ENCODE measurements at places on chromosomes 1 and 21.

DNA sequence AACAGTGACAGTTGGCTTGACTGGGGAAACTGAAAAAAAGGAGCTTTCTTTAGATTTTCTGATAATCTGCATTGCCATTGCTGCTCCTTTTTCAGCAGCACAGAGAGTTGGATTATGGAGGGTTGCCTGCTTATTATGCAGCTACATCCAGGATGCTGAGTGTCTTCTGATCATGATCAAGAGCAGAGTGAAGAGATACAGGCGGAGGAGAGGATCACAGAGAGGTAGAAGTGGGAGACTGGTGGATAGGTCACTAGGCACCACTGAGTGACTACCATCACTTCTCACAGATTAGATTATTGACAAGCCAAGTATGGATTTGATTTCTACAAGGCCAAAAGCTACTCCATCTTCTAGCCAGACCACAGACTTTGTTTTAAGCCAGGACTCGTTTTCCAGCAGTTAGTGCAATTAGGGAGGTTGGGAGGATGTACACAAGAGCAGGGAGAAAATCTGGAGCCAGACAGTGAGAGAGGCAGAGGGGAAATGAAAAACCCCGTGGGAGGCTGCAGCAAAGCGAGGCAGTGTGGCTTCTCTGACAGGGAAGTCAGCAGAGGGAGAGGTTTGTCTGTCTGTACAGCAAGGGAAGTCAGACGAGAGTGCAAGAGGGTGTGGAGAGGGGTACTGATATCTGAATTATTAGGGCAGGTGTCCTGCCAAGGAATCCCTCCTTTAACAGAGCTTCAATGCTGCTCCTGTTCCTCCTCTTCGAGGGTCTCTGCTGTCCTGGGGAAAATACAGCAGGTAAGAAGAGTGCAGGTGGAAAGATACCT is at the start of gene CD1E:
Gene CD1E, plus strand, starts transcription at position 592 of the 773 bp plus-strand sequence. Its CDS starts 95 bp downstream, at position 687.
- DNase-seq: no peak

- no peak for DNase-seq
Measured at GRCh38 chr1:63448731-63449246, 74.2 kb downstream of the ITGB3BP start.

DNA sequence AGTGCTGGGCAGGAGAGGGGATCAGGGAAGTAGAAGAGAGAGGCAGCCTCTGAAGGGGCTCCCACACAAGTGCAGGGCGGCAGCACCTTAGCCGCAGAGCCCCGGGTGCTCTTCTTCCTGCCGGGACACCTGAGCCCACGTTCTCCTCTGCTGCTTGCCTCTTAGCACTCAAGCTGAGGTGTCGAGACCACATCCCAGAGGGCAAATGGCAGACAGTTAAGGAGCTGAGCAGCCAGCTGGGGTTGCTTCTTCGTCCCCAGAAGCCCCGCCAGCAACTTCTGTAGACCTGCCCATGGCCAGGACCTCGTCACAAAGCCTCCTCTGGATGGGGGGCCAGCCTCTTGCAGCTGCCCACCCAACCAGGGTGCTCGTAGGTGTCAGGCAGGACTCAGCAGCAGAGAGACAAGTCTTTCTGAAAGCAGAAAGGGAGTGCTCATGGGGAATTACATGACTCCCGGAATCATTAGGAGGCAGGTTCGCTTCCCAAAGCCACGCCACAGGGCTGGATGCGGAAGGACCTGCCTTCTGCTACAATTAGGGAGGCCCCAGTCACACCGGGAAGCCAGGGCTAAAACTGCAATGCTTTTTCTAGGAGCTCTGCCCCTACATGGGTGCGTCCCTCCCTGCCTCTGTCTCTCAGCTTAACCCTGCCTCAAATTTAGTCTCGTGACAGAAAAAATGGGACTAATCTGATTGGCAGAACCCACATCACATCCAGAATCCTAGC is 141.4 kb upstream of the RAB4A start:
- DNase-seq: no peak

- no peak for DNase-seq
Measured at GRCh38 chr1:172708452-172708851, 49.5 kb downstream of the FASLG start.

GRCh38 chr1:231059566-231060193 is 19.6 kb upstream of the FAM89A start:
- no peak for DNase-seq

GRCh38 chr1:78333502-78333901 is 157.3 kb upstream of the PTGFR start:
- DNase-seq: no peak

Measured in GOT3 (cell line).